NCI-H226 (cell line): ENCODE measurements at places on chromosomes 2 and 18.

DNA sequence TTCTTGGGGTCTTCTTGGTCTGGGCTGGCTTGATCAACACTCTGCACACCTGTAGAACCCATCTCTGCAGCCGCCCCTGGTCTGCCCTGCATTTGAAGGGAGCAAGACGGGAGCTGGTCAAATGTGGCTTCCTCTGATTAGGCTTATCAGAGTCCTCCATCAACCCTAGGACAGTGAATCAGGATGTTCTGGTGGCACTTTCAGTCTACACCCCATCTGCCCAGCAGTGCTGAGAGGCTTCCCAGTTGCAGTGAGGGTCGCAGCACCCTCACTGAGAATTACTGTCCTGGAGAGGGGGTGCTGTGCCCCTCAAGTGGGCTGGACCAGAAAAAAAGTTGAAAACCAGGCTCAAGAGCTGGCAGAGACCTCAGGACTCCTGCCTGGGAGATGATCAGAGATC, 152.9 kb downstream of the DYSF start:
- DNase-seq, result no peak

DNA sequence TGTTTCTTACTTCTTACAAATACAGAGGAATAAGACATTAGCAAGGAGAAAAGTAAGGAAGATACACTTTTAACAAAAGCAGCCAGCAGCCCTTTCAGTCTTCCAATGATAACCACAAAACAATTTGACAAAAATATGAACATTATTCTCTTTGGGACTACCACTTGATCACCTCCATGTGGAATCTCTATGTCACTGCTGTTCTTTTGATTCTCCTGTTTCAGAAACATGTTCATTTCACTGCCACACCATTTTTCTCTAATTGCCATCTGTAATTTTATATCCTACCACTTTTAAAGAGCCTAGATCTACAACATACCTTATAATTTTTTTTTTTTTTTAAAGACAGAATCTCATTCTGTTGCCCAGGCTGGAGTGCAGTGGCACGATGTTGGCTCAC, 10.9 kb downstream of the INO80D start:
- no peak for DNase-seq

DNA sequence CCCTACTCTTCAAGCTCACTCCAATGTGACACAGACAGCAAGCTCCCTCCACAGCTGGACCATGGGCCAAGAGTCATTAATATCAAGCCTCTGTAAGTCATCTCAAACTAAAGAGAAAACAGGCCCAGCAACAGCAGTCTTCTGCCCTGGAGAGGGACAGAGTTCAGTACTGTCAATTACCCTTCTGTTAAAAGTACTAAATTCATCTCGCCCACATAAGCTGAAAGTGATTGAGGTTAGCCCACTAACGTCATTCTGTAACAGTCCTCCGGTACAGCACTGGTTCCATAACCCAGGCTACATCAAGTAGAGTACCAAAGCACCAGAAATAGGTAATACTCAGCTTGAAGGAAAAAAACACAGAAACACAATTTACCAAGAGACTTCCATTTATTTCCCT, 25.9 kb downstream of the THADA start:
- DNase-seq, result no peak

DNA sequence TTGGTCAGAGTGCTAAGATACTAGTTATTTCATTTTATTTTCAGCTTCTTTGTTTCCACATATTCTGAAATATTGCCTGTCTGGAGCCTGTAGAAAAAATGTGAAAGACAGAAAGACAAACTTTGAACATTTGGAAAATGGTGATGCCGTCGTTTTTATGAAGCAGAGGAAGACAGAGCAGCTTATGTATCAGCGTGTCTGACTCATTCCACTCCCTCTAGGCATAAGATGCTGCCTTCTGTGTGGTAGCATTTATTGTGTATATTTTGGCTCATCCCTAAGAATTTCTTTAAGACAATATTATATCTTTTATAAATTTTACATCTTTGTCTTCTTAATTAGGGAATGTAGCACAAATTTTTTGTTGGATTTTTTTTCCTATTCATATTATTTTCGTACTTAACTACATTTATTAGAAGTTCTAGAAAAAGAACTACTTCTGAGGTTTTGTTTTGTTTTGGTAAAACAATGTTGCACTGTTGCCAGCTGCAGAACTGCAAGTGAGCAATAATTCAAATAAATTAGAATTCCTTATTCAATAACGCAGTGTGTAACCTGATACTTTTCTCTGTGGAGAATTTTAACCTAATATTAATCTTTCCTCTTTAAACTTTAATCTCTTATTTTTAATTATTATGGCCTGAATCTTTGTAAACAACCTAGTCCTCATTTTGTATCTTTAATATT, 300.4 kb downstream of the ZNF407 start:
- DNase-seq, result no peak

DNA sequence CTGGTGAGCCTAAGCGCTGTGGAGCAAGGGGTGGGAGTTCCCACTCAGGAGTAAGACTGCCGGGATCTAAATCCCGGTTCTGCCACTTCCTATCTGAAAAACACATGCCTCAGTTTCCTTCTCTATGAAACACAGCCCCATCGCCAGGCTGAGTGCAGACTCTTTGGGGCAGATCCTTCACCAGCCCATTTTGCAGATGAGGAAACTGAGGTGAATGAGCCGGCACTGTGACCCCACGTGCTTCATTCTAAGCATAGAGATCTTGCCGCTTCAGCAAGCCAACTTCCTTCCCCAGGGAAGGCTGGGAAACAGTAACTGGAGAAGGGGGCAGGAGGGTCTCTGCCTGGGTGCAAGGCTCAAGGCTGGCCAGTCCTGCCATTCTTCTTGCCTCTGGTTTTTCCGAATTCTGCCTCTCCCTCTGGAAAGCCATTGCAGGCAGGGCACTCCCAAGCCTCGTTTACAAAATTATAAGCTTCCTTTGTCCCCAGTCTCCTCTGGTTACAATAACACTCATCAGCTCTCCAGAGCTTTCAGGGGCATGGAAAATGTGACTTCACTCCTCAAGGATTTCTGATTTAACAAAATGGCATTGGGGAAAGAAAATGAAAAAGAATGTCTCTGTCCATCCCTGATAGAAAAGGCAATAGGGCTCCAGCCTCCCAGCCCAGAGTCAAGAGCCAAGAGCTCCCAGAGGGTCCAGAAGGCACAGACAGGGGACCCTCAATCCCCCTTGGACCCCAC, 249.2 kb downstream of the TNS1 start:
- no peak for DNase-seq

GRCh38 chr18:13353084-13353823, 134.7 kb downstream of the LDLRAD4 start:
- DNase-seq, result no peak

GRCh38 chr2:176552501-176553135, 283.4 kb downstream of the MTX2 start:
- DNase-seq, result no peak
